ENCODE measurements at places on chromosomes 7 and 10. TPM values are rescaled to one million over a fixed set of nuclear protein-coding genes. Genes with fewer than 3 reads are reported as not detected.
A peak's percentile ranks its signal among the peaks of the same experiment; 100 is the strongest.

DNA sequence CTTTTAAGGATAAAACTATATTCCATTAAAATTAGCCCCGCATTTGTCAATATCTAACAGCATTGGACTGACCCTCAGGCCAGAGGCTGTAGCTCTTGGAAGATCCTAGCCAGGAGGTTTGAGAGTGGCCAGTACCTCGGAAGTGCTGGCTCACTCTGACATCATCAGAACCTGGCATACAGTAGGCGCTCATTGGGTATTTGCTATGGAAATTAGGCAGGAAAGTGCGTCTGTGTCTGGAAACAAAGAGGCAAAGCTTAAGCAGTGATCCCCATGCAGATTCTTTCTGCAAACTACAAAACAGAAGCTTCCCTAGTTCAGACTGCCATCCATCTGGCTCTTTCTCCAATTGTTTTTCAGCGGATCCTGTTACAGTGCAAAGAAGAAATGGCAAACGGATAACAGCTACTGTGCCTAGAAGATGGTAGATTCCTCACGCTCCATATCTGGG, 1.7 kb upstream of the PRKCQ start:
- H3K27me3 ChIP-seq, result peaks cover 10% of the 10 kb centered on the region
- no peak overlapping the region for H3K4me3 ChIP-seq
- no peaks in the 10 kb centered on the region for H3K4me1 ChIP-seq

CTNNA3 gene
- total RNA-seq, result 1.1 TPM

C10orf90 gene
- 3.9 TPM for total RNA-seq

- no peak for DNase-seq
- H3K4me3 ChIP-seq, result no peak overlapping the region
- H3K27ac ChIP-seq, result peak overlapping the region; percentile 83
- no peaks in the 10 kb centered on the region for H3K36me3 ChIP-seq
- peaks cover 10% of the 10 kb centered on the region for H3K4me1 ChIP-seq
- no peaks in the 10 kb centered on the region for H3K27me3 ChIP-seq
Measured at GRCh38 chr10:34281661-34282582, 533.2 kb downstream of the PARD3 start.

IKZF1 gene
- total RNA-seq, result 21.3 TPM

DNA sequence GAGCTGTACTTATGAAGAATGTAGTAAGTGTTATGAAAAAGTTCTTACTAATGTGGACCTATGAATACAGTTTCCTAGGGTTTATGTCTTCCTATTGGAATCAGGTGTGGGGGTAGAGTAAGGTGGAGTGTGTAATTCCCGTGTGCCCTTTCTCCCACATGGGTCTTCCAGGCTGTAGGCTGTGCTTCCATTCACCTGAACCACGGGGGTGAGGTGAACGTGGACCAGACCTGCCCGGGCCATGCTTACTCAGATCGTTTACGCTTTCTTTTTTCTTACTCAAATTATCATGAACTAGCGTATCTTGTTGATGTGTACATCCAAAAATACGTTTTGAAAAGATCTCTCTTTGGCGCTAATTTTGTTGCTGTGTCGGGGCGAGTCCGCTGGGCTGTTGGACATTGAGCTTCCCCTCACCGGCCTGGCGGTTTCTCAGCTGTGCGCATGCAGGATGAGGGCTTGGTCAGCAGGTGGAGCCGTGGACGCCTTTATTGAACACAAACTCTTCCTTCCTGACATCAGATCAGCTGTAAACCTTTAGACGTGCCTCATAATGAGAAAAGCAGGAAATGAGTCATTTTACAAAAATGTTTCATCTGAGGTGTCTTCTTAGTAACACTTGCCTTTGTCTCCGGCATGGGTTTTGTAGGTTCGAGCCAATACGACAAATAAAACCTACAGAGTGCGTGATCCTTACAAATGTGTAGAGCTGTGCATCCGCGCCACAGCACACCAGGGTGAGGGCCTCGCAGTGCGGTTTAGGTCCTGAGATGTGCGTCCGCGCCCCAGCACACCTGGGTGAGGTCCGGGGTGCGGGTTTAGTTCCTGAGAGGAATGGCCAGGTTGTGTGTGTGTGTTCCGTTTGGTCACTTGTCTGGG, 53.8 kb downstream of the WDR37 start:
- H3K27ac ChIP-seq, result peak overlapping the region; percentile 38
- peaks cover 8% of the 10 kb centered on the region for H3K36me3 ChIP-seq
- no peaks in the 10 kb centered on the region for H3K27me3 ChIP-seq

DNA sequence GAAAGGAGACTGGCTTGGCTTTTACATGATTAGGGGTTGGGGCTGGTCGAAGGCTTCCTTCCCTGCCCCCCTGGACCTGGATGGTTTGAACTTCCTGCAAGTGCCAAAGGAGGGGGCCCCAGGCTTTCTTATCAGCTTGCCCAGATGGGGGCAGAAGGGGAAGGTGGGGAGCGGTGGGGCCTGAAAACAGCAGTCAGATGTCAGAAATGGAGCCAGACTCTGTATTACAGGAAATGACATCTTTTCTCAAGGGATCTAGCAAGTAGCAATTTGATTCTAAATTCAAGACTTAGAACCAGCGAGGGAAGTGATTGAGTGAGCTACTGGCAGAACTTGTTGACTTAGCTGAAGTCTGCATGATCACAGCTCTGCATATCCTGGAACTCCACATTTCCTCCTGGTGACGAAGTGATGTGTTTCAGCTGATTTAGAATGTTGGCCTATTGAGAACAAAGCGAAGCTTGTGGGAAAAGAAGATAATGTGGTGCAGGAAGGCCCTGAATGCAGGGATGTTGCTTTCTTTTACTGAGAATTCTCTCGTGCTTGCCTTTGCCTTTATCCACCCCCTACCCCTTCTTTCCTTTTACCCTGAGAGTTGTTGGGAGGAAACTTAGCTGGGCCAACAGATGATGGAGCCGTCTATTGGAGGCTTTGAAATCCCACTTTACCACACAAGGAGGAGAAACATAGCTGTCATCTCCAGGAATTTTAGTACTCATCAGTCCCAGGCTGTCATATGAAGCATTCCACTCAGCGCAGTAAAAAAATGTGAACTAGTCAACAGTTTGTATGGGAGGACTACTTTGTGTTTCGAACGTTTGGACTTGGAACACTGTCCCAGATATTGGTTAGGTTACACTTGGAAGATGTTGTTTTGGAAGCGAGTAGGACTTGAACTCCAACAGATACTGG, 43.2 kb downstream of the CCNY start:
- DNase-seq, result no peak
- peak overlapping the region; percentile 80 for H3K27ac ChIP-seq
- no peaks in the 10 kb centered on the region for H3K36me3 ChIP-seq
- H3K4me3 ChIP-seq, result no peak overlapping the region
- no peaks in the 10 kb centered on the region for H3K4me1 ChIP-seq
- H3K27me3 ChIP-seq, result no peaks in the 10 kb centered on the region
